HT1080 (cell line): ENCODE measurements at places on chromosomes 1 and 21.
A peak's percentile ranks its signal among the peaks of the same experiment; 100 is the strongest.

DNA sequence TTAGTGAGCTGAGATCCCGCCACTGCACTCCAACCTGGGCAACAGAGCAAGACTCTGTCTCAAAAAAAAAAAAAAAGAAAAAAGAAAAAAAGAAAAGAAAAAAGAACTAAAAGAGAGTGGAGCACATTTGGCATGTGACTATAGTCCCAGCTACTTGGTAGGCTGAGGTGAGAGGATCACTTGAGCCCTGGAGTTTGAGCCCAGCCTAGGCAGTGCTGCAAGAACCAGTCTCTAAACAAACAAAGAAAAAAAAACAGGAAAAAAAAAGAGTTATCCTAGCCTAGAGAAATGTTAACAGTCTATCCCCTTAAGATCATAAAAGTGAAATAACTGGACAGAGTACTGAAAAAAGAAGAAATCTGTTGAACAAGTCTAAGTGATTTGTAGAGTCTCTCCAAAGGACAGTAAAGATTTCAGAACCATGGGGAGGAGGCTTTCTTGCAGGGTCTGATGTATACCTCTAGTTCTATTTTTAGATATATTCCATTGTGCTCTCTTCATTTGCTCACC lies 4.5 kb upstream of the PRDX1 start:
- DNase-seq = no peak

DNA sequence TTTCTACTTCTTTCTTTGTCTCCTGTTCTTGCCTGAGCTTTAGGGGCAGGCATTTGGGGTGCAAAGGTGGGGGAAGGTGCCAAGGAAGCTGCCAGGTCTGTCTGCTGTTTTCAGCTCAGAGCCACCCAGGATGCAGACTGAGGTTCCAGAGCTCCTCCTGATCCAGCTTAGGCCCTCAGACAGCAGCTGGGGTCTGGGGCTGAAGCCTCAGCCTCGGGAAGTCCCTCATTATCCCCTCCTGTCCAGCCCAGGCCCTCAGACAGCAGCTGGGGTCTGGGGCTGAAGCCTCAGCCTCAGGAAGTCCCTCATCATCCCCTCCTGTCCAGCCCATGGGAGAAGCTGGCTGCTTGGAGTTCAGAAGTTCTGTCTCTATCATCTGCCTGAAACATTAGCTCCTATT lies 257.7 kb upstream of the CSF3R start:
- no peak for DNase-seq

DNA sequence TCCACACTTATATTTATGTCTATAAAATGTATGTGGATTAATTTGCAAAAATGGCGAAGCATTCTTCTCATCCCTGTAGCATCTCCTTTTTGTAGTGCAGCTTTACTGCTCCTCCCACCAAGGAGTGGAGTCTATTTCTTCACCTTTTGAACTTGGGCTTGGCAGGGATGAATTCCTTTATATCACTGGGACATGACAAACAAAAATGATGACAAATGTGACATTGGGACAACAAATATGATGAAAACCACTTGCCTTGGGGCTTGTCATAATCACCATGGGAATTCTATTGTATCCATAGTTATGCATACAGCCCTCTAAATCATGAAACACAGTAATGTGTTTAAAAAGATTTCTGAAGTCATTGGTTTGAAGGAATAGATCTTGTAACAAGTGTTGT lies 155.0 kb downstream of the TNFSF18 start:
- no peak for DNase-seq

GRCh38 chr1:162074276-162075005 lies 5.0 kb downstream of the NOS1AP start:
- DNase-seq = peak; percentile 83

DNA sequence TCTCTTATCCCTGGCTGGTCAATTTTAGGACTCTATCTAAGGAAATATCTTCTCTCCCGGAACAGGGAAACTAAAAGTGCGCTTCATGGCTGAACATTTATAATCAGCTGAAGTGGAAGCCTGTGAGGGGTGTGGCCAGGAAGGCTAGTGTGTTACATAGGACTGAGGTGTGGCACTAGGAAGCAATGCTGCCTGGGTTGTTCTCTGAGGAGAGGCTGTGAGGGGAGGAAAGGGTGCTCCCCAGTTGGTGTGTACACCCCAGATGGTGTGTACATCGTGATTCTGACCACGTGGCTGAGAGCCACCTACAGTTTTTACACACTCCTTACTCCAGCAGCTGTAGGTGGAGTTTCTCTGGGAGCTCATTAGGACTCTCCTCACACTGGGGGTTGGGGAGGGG lies 16.3 kb downstream of the NTPCR start:
- DNase-seq = no peak

- DNase-seq = no peak
These were observed 8.7 kb upstream of the GPX7 start for GRCh38 chr1:52593495-52593894.

- DNase-seq = no peak
These were observed 137.1 kb downstream of the ETS2 start for GRCh38 chr21:38942748-38943211.

DNA sequence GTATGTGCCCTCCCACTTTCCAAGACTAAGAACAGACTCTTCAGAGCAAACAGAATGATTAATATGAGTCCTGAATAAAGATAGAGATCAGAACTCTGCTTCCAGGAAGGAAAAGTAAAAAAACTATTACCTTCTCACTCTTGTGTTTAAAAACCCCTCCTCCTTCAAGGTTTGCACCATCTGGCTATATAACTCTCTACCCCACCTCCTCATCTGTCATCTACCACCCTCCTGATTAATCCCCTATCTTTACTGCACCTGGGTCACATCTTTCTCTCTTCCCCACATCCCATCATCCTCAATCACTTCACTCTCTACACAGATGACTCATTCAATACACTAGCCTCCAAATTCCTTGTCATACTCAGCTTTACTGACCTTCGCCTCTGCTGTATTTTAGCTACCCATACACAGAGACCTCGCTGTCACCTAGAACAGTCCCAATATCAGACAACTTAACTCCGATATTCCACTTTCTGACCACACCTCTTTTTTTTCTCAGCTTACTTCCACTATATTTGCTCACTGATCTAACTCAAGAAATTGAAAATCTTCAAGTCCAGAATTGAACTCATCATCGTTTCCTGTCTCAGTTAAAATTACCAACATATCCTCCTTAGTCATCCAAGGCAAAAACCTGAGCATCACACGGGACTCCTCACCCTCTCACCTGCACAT lies 3.7 kb downstream of the SCMH1 start:
- DNase-seq = peak; percentile 78

- DNase-seq = no peak
These were observed 852 bp downstream of the RGS7 start for GRCh38 chr1:241356187-241356518.

GRCh38 chr1:225182716-225183115 lies 245.1 kb downstream of the LBR start:
- DNase-seq = no peak

- peak; percentile 59 for DNase-seq
These were observed 17.2 kb downstream of the DRAXIN start for GRCh38 chr1:11708554-11709350.

- peak; percentile 85 for DNase-seq
These were observed 4.6 kb downstream of the CRYBG2 start for GRCh38 chr1:26349188-26349876.

DNA sequence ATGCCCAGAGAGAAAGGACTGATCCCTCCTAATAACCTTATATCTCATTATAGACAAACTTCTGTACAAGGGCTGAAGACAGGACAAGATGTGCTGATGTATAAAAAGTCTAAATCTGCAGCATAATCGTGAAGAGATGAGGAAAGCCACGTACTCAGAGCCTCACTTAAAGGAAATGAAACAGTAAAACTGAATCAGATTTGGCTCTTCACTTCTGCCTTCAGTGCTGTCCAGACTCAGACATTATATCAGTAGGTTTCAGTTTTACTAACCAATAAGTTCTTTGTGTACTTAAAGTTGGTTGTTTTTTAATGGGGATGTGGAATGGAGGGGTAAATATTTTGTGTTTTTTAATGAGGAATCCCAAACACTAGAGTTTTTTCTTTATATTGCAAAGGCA lies 45.3 kb upstream of the RGS1 start:
- DNase-seq = no peak

- peak; percentile 27 for DNase-seq
These were observed 36.7 kb downstream of the AGL start for GRCh38 chr1:99886841-99887240.

DNA sequence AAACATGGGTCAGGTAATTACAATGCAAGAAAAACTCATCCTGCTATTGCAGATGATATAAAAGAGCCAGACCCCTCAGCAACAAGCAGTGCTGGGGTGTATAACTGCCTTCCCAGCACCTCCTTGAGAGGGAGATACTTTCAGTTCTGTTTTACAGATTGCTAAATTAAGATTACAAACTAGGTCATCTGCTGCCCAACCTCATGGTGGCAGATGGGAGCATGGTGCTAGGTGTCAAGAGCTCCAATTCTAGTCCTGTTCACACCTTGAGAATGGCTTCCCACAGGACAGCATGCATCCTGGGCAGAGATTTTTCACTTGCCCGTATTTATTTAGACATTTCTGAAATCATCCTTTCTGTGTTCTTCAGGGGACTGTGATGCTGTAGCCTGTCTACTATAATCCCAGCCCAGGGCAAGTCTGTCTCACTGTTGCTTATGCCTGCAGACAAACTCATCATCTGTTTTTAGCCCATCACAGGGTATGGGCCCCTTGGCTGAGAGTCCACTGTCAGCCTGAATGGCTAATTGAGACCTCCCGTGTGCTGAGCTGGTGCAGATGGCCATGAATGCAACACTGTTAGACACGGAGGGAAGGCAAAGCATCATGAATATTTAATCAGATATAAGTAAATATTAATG lies 40.2 kb upstream of the PBX1 start:
- DNase-seq = no peak

DNA sequence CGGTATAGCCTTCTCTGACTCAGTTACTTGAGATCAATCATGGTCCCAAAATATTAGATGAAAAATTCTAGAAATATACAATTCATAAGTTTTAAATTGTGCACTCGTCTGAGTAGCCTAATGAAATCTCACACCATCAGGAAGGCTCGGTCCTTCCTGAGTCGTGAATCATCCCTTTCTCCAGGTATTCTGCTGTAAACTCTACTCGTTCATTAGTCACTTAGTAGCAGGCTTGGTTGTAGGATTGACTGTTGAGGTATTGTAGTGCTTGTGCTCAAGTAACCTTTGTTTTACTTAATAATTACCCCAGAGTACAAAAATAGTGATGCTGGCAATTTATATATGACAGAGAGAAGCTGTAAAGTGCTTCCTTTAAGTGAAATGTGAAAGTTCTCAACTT lies 238.7 kb downstream of the OLFM3 start:
- DNase-seq = peak; percentile 6
